ENCODE measurements at places on chromosomes 12 and 14.

GRCh38 chr12:81212996-81213696, 135.3 kb downstream of the ACSS3 start:
- DNase-seq, result no peak

DNA sequence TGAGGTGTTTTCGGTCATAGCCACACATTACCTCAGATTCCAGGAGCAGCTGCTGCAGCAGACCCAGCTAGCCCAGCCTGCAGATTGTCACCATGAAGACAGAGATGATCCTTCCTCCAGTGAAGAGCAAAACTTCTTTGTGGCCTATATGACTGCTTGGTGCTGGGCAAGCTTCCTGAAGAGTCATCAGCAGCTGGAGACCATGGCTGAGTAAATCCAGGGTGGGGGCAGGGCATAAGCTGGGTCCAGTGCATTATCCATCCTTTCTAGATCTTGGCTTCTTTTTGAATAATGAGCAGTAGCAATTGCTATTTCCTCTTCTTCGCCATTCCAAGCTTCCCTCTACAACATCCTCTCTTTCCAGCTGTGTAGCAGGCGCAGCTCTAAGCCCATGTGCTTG, 373.1 kb upstream of the DDHD1 start:
- DNase-seq, result peak; percentile 26

GRCh38 chr14:64944041-64944440, 1.5 kb upstream of the GPX2 start:
- no peak for DNase-seq

GRCh38 chr12:5192726-5193125, 149.0 kb downstream of the KCNA5 start:
- no peak for DNase-seq

- DNase-seq, result no peak
Measured at GRCh38 chr12:93960521-93960920, 187.9 kb upstream of the PLXNC1 start.

DNA sequence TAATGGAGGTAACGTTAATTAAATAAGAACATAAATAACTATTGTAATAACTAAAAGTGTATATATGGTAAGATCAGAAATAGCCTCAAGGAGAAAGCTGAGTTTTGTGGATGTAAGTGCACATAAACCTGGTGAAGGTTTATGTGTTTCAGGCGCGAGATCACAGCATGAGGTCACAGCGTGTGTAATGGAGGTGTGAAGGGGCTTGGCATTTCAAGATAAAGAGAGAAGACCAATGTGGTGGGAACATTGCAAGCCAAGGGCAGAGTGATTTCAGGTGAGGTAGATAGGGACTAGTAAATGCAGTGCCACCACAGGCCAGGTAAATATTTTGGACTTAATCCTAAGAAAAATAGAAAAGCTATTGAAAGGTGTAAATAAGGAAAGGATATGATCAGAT, 21.7 kb upstream of the KICS2 start:
- no peak for DNase-seq

DNA sequence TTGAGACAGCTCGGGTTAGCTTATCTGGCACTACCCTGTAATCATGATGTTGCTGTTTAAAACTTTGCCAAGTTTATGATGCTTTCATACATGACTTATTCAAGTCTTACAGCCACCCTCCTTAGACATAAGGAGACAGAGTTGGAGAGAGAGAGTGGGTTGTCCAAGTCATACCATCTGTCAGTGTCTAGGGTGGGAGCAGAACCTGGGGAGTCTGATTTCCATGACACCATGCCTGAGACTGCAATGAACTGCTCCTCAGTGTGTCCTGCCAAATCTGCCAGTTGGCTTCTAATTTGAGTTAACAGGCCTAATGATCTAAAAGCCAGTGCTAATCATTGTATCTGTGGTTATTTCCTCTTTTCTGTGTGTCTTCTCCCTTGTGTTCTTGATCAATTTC, 43.7 kb upstream of the PHC1 start:
- no peak for DNase-seq

GRCh38 chr12:125544960-125545359, 479.7 kb downstream of the AACS start:
- no peak for DNase-seq

DNA sequence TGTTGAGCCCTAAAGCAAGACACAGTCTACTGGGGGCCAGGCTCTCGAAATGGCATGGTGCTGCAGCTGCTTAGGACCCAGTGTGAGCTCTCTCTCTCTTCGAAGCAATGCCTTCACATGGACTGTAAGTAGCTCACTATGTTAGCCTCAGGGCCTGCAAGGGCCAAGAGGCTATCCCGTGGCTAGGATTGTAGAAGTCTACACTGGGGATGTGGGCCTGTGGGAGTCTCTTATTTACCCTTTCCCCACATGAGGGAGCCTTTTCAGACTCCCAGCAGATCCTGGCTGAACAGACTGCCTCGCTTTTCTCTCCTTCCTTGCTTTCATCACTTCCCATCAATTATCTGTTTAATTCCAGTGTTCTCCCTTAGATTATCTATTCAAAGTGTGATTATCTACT, 101.4 kb downstream of the GPR65 start:
- DNase-seq, result no peak

DNA sequence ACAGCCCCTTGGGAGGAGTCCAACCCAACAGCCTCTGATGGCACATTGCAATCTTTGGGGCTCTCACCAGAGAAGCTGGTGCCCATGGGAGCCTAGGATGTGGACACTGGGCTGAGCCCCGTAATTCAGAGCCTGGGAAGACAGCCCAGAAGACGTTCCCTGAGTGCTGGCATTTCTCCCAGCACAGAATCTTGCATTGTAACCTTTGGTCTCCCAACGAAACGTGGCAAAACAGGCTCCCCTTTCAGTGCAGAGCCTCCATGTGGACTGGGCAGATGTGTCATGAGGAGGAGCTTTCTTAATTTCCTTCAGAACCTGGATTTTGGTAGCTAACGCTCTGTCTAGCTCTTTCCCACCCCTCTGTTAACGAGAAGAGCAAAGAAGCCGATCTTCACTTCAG, 26.3 kb downstream of the BATF start:
- DNase-seq, result no peak

DNA sequence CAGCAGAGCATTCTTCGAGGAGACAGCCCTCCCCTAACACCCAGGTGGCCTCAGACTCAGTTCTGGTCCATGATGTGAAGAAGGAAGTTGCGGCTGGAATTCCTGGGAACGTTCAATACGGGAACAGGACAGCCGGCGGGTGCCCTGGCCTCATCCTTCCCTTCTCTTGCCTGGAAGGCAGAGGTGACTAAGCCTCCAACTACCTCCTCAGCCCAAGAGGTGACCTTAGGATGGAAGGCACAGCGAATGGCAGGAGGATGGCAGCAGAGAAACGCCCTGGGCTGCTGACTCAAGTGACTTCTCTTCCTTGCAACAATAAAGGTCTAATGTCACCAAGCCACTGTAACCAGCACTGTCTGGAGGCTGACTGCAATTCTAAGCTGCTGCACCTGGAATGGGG, 36.1 kb downstream of the DHX37 start:
- DNase-seq, result no peak

DNA sequence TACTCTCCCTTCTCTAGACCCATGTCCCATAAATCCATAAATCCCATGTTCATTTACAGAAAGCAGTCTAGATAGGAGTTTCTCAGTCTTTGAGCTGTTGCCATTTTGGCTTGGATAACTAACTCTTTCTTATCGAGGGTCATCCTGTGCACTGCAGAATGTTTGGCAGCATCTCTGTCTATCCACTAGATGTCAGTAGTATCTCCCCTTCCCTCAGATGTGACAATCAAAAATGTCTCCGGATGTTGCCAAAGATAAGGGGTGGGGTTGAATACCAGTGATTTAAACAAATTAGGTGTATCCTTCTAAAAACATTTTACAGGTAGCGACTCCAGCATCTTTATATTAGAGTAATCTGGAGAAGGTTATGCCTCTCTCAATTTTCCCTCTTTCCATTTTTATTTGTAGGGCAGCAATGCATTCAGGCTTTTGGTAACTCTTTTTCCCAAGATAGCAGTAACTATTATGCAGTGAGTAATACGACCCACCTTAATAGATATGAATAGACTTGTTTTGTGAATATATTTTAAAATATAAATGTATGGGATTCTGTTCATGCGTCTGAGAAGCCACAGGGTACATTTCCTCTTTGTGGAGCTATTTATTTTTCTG, 100.7 kb downstream of the LRRK2 start:
- peak; percentile 20 for DNase-seq

DNA sequence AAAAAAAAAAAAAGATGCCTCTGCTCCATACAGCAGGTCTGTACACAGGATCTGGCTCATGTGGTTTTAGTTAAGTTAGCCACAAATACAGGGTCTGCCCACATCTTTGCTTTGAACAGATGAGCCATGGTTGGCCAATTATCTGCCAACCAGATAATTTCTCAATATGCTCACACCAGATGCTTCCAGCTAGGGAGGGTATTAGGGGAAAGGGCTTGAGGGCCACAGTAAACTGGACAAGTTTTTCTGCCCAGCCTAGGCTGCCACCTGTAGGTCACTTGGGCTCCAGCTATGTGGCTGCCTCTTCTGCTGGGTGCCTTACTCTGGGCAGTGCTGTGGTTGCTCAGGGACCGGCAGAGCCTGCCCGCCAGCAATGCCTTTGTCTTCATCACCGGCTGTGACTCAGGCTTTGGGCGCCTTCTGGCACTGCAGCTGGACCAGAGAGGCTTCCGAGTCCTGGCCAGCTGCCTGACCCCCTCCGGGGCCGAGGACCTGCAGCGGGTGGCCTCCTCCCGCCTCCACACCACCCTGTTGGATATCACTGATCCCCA, 776 bp downstream of the RDH5 start:
- DNase-seq, result peak; percentile 99

- DNase-seq, result peak; percentile 52
Measured at GRCh38 chr14:54591461-54591860, 24.5 kb downstream of the SAMD4A start.

DNA sequence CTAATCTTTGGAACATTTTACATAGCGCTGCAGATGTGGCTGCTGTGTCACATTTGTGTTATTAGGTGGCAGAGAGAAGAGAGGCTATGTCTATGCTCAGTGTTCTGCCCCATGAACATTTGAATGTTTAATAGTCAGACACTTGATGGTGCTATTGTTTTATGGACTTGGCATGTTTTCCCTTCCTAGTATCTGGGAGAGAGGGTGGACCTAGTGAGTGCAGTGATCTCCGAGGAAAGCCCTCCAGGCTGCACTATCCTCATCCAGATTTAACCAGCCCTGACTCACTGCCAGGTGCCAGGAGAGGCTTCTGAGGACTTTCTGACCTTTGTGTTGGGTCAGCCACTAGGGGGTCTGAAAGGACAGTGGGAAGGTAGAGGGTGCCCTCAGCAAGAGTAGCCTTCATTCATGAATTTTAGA, 24.3 kb downstream of the ZFC3H1 start:
- peak; percentile 40 for DNase-seq

DNA sequence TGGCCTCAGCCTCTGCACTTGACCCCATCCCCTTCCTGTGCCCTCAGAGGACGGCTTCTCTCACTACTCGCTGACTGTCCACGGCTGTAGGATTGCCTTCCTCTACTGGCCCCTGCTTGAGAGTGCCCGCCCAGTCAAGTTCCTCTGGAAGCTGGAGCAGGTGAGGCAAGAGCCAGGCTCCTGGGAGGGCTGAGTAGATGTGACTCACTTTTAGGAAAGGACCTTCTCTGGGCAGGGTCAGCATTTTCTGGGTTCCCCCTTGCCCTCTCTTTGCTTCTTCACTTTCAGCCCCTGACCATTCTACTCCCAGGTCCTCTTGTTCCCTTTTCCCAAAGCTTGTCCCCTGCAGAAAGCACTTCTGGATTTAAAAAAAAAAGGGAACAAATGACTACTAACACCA, 7.7 kb downstream of the CLSTN3 start:
- DNase-seq, result no peak

GRCh38 chr12:127496255-127496654, 770.7 kb upstream of the TMEM132C start:
- DNase-seq, result no peak

DNA sequence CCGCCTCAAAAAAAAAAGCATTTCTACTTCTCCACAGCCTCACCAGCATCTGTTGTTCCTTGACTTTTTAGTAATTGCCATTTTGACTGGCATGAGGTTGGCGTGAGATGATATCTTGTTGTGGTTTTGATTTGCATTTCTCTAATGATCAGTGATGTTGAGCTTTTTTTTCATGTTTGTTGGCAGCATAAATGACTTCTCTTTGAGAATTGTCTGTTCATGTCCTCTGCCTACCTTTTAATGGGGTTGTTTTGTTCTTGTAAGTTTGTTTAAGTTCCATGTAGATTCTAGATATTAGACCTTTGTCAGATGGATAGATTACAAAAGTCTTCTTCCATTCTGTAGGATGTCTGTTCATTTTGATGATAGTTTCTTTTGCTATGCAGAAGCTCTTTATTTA, 182.9 kb downstream of the FOXG1 start:
- no peak for DNase-seq

GRCh38 chr12:1826867-1827705, 6.7 kb downstream of the LRTM2 start:
- no peak for DNase-seq

DNA sequence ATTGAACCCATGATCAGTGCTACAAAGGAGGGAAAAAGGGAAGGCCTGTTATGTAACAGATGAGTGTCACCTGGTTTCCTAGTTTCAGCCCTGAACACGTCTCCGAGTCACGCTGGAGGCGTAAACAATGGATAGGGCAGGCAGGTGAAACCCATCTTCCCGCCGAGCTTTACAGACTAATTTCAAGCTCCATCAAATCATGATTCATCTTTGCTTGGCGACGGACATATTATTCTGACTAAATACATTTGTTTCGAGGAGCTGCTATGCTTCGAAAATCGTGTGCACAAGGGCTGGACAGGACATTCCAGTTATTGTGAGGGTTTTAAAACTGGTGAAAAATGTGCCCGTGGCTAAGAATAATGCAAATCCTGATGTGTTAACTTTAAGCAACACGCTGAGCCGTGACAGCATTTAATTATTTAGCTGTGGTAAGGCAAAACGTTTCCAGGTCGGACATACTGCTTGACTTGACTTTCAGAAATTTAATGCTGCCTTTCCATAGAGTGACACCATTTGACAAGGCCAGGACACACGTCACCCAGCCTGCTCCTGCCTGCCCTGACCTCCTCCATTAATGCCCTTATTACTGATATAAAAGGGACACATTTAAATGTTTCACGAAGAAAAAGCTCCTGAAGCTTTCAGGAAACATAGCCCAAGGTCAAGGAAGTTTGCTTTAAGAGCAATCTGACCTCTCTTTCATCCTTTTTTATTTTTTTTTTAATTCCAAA, 1203.5 kb upstream of the TMEM132C start:
- no peak for DNase-seq

DNA sequence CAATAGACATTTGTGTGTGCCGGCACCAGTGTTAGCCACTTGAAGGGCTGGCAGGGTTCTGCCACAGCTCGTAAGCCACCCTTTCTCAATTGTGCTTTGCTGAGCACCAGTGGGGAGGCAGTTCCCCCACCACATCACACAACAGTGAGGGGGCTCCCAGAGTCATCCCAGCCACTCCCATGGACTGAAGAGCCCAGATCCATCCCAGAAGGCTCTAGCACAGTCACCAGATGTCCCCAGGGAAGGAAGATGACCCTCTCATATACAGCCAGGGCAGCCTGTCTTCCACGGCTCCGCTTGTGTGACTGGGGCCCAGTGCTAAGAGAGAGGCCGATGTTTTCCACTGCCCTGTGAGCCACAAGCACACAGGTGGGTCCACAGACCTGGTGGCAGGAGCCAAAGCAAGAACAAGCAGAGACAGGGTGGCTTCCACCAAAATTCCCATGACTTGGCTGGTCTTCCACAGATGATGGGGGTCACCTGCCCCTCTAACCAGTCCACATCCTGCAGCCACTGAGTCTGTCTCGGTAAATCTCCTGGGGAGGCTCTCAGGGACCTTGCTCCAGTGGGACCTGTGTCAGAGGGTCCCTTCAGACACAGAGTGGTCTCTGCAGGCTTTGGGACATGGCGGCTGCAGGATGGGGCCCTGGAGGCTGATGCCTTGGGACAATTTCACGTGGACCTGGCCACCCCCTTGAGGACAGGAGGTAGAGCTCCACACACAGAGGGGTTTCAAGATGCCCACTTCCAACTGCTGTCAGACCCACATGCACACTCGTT, 71.9 kb upstream of the DDX11 start:
- DNase-seq, result no peak

Data from LHCN-M2 (cell line).